Coronary artery (tissue), 2 donors: ENCODE measurements at places on chromosomes 7 and 10.

DNA sequence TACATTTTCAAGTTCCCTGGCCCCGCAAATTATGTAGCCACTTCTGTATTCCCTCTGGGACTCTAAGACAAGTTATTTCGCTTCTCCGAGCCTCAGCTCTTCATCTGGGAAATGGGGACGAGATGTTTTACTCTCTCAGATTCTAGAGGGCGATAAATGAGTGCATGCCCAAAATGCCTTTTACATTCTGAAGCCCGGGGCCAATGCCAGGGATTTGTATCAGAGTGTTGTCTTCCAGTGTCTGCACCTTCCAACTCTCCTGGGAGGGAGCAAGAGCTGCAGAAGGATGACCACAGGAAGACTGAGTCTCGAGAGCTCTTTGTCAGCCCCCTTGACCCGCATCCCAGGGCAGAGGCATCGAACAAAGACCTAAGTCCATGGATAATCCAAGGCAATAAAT, 39.9 kb downstream of the BUB3 start:
- DNase-seq: no peak

GRCh38 chr7:40584667-40585433, 450.0 kb downstream of the SUGCT start:
- DNase-seq: no peak

GRCh38 chr7:133750287-133750686, 376.9 kb upstream of the LRGUK start:
- DNase-seq: no peak

DNA sequence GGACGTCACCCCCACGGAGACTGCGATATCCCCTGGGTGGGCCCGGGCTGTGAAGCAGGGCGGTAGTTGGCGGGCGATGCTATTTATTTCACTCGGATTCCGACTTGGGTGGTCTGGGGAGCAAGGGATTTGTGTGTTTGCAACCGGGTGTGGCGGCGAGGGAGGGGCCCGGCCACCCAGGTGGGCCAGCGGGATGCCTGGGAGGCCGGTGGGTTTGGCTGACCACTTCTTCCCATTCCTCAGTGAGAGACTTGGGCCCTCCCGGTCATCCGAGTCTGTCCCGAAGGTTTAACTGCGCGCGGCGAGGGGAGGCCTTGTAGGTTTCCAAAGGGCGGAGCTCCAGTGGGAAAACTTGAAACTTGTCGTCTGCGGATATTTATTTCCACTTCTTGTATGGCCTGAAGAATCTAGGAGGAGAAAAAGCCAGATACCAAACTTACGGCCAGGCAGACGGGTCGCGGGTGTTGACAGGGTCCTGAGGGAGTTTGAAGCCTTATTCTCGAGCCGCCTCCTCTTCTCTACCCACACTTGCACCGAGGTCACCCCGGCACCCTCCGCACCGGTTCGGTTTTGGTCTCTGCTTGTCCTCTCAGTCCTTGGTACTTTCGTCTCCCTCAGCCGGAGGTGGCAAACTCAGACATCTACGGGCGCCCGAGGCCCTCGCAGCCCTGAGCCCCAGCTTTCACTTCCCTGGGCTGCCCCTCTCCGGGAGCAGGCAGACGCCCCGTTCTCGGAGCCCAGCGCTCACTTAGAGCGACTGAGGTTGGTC, 17.9 kb downstream of the ZNF316 start:
- peak; percentile 65 for DNase-seq

GRCh38 chr7:51817694-51818225, 501.2 kb upstream of the COBL start:
- DNase-seq: no peak

GRCh38 chr7:75953931-75954330, 39.0 kb downstream of the POR start:
- DNase-seq: no peak

DNA sequence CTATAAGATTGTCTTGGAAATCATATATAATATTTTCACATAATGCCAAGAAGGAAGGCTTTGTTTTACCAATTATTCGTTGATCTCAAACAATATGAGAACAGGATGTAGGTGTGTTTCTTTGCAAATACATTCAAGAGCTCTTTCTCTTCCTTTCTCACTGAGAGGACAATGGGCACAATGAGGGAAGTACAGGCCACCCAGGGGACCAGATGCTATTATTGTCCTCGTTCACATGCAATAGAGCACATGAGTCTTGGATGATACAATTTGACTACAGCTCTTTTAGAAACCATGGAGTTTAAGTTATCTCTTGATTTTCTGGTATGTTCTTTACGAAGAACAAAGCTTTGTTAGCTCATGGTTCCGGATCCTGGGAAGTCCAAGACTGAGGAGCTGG, 323.7 kb upstream of the KLF6 start:
- DNase-seq: no peak

DNA sequence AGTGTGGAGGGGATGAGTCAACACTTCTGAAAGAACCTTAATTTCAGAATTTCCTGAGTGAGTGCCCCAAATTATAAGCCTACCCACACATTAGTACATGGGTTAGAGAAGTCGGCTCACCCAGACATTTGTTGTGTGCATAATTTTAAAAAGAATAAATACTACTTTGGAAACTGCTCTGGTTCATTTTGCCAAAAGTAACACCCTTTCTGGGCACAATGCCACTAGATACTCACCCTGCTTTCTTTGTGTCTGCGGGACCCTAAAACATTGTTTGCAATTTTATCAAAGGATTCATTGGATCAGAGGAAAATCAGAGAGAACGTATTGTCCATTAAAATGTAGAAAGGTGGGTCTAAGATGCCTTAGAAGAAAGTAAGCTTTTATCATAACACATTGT, 245.5 kb upstream of the NRP1 start:
- DNase-seq: no peak

- no peak for DNase-seq
These were observed 95.9 kb upstream of the TNRC18 start for GRCh38 chr7:5519515-5519928.

- no peak for DNase-seq
These were observed 92.1 kb downstream of the CCDC71L start for GRCh38 chr7:106568680-106569499.

- DNase-seq: no peak
These were observed 760.9 kb upstream of the IGFBP3 start for GRCh38 chr7:46681865-46682503.

GRCh38 chr7:22702516-22702915, 24.5 kb upstream of the IL6 start:
- no peak for DNase-seq

- no peak for DNase-seq
These were observed 4.4 kb upstream of the CCL26 start for GRCh38 chr7:75776295-75776971.

DNA sequence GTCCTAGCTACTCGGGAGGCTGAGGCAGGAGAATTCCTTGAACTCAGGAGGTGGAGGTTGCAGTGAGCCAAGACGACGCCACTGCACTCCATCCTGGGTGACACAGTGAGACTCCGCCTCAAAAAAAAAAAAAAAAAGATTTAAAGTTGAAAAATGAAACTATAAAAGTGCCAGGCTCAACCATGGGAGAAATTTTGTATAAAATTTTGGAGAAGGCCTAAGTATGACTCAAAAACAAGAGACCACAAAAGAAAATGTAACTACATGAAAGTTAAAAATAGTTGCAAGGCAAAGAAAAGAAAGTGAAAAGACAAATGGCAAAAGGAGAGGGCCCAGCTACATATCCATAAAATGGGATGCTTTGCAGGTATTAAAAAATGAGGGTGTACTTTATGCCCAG, 104.1 kb downstream of the ARHGAP22 start:
- no peak for DNase-seq

- no peak for DNase-seq
These were observed 180.6 kb downstream of the CAMK1D start for GRCh38 chr10:12529976-12530375.

GRCh38 chr10:3002304-3002703, 65.0 kb upstream of the PFKP start:
- no peak for DNase-seq

DNA sequence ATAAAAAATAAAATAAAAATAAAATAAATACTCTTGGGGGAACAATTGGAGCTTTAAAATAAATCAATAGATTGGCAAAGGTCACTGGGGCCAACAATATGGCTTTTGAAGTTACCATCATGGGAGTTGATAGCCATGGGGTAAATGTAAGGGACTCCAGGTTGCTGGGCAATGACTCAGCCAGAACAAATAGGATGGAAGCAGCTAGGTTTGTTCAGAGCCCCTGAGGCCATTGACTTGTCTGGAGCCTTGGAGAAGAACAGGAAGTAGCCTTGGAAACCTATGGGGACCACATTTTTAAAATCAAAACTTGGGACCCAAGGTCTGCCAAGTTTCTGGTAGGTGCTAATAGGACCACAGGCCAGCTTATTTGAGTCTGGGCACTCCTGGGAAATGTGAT, 20.2 kb upstream of the FRA10AC1 start:
- no peak for DNase-seq

DNA sequence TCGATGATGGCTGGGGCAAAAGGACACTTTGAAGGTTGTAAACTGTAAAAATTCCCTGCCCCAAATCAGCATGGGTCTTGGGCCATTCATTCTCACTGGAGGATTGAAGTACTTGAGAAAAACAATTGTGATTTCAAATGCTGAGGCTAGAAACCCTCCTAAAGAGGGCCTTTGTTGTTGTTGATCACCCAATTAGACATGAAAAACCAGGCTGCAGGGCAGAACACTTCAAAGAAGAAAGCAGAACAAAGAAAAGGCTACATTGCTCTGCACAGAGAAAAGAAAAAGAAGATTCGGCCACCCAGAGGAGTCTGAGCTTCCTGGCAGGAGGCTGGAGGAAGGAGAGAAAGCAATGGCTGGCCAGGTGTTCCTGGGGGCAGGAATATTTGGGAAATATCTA, 143.1 kb downstream of the NPY start:
- no peak for DNase-seq

GRCh38 chr10:131726967-131727366, 173.8 kb upstream of the PPP2R2D start:
- peak; percentile 43 for DNase-seq

GRCh38 chr7:105655500-105656380, 74.4 kb upstream of the EFCAB10 start:
- no peak for DNase-seq

GRCh38 chr10:124461642-124462347, at the start of gene LHPP:
Gene LHPP (plus strand): TSS chr10:124461823. CDS start chr10:124461863, 40 bp downstream.
- DNase-seq: peak; percentile 89

DNA sequence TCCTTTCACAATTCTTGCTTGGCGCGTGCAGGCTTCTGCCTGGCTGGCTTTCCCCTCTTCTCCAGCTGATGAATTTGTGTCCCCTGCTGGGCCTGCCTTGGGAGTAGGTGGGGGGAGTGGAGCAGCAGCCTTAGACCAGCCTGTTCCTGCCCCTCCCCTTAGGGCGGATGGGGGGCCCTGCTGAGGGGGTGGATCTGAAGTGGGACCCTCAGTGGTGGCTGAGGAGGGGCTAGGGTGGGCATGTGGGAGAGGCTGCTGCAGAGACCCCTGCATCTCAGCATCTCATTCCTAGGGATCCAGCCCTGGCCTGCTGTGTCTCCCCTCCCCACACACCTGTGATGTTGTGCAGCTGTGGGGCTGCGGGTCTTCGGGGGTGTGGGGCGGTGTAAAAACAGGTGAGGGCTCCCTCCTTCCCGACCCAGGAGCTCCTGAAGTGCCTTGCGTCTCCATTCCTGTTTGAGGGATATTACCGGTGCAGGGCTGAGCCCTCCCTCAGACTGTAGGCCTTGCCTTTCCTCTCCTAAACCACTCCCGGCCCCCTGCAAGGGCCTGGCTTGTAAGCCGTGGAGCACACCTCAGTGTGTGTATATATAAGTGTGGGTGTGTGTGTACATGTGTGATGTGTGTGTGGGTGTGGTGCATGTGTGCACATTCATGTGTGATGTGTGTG, 24.7 kb downstream of the ADCYAP1R1 start:
- no peak for DNase-seq

- DNase-seq: no peak
These were observed 40.4 kb downstream of the ASAH2 start for GRCh38 chr10:50210876-50211275.

DNA sequence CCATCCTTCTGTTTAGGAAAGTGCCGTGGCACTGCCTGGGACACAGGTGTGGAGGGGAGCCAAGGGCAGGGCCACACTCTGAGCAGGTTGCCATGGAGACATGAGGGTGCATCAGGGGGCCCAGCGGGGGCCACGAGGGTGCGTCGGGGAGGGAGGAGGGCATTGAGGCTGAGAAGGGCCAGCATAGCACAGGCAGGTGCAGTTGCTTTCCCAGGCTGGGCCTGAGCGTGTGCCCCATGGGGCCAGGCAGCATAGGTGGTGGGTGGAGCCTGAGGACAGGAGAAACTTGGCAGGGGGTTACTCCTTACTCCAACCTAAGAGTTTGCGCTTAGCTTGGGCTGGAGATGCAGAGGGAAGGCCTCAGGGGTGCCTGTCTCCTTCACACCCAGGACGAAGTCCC, 15.2 kb downstream of the YKT6 start:
- no peak for DNase-seq

DNA sequence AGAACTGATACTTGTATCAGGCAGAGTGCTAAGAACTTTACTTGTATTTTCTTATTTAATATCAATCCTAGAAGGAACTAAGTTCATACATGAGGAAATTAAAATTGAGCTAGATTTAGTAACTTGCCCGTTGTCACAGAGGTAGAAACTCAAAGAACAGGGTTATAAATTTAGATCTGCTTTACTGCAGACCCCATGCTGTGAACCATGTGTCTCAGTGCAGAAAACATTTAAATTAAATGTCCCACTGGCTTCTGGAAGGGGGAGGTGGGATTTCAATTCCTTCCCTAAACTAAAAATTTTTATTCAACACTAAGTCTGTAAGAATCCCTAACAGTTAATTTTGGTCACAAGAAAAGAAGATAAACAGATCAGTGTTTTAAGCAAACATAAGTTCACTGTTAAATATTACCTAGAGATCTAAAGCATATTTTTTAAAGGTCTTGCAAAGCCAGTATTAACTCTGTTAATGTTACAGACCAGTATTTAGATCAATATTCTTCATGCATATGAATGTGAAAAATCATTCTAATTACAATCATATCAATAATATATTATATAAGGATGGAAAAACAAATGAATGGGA, 23.1 kb downstream of the WASL start:
- no peak for DNase-seq

DNA sequence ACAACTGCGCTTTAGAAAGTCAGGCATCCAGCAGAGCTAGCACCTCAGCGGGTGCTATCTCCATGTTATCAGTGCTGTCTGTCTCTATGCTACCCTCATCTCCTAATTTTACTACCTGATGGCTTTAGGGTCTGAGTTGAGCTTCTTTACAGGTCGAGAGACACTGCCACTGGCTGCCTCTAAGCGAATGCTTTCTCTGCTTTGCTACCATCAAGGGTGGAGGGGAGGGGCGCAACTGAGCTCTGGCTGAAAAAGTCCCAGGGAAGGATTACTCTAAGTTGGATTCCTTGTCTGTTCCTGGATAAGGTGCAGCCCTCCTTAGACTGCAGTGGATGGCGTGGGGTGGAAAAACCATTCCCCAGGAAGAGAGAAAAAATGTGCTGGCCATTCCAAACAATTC, 105.7 kb downstream of the CDK14 start:
- DNase-seq: no peak

GRCh38 chr7:40843338-40843985, 708.7 kb downstream of the SUGCT start:
- no peak for DNase-seq
